ENCODE measurements at places on chromosomes 11 and 22.

GRCh38 chr22:19466848-19467752 is 11.9 kb downstream of the UFD1 start:
- no peak for DNase-seq

DNA sequence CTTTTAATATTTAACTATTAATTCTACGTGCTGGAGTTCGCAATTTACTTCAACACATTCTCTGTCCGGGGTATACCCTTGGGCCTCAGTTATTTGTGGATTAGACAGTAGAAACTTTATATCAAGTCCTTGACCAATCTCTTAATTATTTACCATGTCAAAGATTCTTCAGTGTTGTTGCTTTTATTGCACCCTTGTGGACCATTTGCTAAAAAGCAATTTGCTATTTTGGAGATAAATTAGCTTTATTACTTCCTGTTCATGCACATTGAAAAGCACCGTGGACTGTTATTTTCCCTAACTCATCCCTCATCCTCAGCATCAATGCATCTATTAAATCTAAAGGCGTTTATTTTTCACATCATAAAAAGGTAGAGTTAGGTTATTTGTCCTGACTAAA is 609.9 kb downstream of the CNTN5 start:
- no peak for DNase-seq

DNA sequence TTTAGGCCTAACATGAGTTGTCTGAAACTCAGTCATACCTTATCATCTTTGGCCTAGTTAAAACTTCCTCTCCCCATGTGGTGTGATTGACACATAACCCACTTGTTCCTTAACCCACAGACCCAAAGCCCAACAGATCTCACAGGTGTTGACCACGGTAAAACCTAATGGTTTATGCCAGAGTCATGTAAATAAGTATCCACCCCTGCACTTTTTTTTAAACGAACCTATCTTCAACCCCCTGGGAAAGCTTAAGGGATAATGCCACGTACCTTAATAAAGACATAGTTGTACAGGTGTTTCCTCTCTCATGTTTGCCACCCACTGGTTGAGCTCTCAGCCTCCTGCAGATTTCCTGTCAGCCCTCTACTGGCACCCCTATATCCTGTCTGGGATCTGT is 709.3 kb upstream of the CCDC179 start:
- no peak for DNase-seq

GRCh38 chr11:7115780-7116179 is 27.0 kb downstream of the RBMXL2 start:
- no peak for DNase-seq

- no peak for DNase-seq
Observed at GRCh38 chr22:43479962-43480361, 68.1 kb downstream of the MPPED1 start.

GRCh38 chr11:102935514-102935913 is 20.0 kb downstream of the MMP13 start:
- DNase-seq, result no peak

DNA sequence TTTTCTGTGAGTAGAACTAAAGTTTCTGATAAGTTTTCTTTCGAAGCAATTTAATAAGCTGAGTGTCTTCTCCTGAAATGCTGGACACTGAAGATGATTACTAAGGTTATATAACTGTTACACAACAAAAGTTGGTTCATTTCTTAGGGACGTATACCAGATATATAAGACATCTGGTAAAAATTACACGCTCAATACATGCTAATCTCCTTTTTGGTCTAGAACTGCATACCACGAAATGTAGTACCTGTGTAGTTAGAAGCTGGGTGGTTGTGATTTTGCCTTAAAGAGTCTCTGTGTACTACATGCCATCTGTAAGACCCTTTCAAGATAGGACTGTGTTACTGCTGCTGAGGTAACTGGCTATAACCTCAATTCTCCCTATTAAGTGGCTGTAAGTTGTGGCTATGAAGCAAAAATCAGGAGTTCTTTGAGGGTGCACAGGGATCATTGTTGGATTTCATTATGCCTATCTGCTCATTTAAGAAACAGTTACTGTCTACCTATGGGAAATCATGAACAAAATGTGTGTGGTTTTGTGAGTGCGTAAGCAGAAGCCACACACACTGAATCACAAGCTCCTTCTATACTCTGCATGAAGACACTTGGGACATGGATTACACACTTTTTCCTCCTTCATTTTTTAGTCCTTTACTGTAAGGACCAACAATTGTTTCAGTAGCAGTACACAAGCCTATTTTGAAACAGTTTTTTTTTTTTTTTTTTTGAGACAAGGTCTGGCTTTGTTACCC is 195.9 kb downstream of the SWAP70 start:
- DNase-seq, result no peak

- DNase-seq, result no peak
Observed at GRCh38 chr11:80635178-80635577, 1194.3 kb upstream of the TENM4 start.

- peak; percentile 56 for DNase-seq
Observed at GRCh38 chr11:114262681-114263512, 33.3 kb upstream of the NNMT start.

GRCh38 chr22:23193882-23194281 is 13.6 kb downstream of the BCR start:
- DNase-seq, result no peak

- DNase-seq, result no peak
Observed at GRCh38 chr11:111448414-111448813, 63.8 kb downstream of the BTG4 start.

DNA sequence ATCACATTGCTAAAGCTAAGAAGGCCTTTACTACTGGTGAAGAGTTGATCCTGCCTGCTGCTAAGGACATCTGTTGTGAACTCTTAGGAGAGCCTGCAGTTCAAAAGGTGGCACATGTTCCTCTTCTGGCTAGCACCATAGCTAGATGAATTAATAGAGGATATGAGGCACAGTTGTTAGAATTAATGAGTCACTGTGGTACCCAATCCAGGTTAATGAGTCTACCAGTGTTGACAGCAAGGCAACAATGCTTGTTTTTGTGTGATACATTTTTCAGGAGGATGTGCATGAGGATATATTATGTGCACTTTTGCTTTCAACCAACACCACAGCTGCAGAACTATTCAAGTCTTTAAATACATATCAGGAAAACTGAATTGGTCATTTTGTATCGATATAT is 12.0 kb downstream of the C11orf58 start:
- no peak for DNase-seq

GRCh38 chr11:1748636-1749394 is 1.6 kb downstream of the IFITM10 start:
- DNase-seq, result no peak

GRCh38 chr11:92154611-92155010 is 70.0 kb upstream of the FAT3 start:
- no peak for DNase-seq

DNA sequence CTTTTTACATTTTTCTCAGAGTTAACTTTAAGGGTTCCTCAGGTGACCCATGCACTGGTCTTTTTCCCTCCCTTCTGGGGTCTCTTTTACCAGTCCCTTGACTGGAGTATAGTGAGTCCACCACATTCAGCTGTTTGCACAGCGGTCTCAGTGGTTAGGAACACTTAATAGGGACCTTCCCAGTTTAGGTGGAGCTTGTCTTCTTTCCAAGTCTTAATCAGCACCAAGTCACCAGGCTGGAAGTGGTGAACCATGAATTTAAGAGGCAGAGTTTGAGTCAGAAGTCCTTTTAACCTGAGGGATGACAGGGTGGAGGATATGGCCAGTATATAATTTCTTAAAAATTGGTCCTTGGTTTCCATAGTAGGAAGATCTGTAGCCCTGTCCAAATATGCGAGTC is 349.7 kb upstream of the MPPED2 start:
- DNase-seq, result no peak

- no peak for DNase-seq
Observed at GRCh38 chr11:30583476-30584280, 2.5 kb downstream of the MPPED2 start.

DNA sequence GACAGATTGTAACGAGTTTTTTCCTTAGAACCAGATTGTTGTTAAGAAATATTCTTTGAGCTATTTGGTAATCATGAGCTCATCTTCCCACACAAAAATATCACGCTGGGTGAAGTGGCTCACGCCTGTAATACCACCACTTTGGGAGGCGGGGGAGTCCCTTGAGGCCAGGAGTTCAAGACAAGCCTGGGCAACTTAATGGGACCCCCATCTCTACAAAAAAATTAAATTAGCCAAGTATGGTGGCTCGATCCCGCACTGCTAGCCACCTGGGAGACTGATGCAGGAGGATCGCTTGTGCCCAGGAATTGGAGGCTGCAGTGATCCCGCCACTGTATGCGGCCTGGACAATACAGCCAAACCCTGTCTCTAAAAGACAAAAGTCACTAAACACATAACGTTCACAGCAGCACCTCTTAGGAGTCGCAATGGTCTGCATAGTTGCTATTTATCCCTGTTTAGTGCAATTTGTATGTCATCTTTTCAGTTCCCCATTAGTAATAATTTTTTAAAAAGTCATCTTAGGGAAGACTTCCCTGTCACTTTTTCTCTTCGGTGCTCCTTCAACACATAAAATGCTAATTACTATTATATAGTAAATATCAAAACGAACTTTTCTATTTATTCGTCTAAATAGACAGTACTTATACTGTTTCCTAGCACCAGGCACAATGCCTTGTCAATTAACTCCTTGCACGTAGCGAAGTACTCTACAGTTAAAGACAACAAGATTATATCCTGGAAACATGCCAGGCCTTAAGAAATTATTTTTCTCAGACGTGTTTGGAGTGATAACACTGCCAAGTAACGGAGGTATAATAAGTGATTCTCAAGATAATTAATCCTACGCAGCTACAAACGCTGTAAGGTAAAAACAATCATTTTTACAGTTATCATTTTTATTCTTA is 1.1 kb downstream of the ST13 start:
- peak; percentile 27 for DNase-seq

DNA sequence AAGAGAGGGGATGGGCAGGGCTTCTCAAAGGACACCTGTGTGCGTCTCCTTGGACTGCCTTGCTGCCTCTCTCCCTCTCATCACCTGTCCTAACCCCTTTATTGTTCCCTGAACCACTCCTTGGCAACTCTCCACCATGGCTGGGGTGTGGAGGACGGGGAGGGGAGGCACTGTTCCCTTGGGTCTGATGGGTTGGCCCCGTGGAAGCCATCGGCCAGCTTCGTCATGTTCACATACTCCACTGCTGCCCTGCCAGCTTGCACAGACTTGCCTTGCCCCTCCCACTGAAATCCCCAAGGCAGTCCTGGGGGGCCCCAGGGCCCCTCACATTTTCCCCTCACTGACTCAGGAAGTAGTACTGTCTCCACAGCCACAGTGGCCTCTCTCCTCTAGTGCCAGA is 36.1 kb upstream of the LRRC32 start:
- DNase-seq, result peak; percentile 49

DNA sequence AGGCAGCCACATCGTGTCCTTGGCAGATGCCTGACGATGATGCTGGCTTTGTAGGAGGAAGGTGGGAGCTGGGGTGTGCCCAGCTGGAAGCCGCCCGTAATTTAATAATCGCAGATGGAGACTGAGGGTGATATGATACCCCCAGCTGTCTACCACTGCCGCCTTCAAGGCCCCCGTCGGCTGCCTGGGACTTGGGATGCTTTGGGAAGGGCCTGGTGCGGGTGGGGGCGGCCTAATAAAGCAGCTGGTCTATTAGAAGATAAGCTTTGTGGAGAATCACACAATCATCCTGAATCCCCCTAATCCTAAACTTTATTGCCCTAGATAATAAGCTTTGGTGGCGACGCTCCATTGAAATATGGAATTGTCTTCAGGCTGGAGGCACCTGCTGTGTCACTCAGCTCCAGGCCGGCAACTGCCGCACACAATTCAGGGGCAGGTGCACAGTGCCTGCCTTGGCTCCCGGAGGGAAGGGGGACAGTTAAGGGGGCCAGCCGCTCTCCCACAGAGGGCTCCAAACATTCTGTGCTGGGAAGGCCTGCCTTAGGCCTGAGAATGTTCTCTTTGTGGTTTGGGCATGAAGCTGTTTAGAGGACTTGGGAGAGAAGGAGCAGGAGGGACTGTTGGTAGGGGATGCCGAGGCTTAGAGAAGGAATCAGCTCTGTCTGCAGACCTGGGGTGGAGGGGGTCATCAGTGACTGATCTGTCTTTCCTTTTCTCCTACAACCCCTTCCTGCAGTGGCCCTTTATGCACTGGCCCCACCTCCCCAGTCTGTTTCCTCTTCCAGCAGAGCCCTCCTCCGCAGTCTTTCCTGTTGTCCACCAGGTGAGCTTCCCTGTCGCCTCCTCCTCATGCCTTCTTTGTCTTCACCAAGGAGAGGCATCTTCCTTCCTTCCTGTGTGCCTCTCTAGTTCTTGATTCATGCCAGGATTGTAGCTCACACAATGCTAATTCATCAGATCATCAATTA is 65.3 kb downstream of the ARL14EP start:
- no peak for DNase-seq

DNA sequence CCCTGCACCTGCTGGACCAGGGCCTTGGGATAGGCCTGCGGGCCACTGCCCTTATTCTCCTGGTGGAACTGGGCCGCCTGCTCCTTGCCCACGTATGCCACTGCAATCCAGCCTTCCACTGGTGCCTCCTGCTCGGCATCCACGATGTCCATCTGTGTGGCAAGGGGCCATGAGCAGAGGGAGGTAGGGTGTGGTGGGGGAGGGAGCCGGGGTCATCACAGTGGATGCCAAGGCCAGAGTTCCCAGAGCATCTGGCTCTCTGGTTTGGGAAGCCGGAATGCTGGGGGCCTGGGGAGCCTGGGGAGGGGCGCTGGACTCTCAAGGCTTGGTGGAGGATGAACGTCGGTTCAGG is 627 bp downstream of the RNF215 start:
- no peak for DNase-seq

DNA sequence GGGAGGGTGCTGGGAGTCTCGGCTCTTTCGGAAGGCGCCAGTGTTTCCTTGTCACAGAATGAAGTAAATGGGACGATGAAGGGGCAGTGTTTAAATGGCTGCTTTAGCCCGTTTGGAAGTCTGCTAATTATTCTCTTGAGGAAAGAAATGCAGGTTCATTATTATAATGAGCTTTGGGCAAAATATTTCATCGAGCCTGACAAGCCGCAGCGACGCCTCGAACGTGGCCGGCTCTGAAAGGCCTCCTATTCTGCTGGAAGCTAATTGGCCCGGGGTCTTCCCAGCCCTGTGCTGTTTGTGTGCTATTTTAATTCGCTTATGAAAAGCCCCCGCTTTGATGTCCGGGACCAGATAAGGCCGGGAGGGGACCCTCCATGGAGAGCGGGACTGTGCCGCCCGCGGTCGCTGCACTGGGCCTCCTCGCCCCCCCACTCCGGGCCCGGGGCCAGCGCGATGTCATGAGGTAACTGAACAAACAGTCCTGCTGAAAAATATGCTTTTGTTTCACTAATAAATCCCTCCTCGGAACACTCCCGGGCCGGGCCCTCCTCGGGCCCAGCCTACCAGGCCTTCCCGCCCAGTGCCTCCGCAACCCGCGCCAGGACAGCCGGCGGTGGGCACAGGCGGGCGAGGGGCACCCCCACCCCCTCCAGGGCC is 78.4 kb downstream of the CDKN1C start:
- no peak for DNase-seq

Measured in NCI-H1105 (cell line).